ENCODE measurements at places on chromosomes 13 and 19.
A peak's percentile ranks its signal among the peaks of the same experiment; 100 is the strongest.

- no peak for DNase-seq
Observed at GRCh38 chr19:463483-464207, 2.8 kb upstream of the SHC2 start.

GRCh38 chr13:23510544-23510916, 59.7 kb upstream of the TNFRSF19 start:
- no peak for DNase-seq

DNA sequence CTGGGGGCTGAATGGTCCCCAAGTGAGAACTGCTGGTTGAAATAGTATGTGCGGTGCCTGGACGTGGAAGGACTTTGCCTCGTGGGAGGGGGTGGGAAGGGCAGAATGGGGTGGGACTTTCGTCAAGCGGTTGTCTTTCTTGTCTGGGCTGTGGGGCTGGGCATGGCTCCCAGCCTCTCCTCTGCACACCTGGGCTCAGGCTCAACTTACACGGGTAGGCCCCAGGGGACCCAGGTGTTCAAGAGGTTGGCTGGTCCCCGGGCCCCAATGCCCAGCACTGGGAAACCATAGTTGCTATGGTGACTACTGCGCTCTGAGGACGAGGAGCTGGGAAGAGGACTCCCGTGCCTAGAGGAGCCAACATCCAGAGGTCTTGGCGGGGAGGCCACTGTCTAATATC, 7.3 kb downstream of the NWD1 start:
- no peak for DNase-seq

DNA sequence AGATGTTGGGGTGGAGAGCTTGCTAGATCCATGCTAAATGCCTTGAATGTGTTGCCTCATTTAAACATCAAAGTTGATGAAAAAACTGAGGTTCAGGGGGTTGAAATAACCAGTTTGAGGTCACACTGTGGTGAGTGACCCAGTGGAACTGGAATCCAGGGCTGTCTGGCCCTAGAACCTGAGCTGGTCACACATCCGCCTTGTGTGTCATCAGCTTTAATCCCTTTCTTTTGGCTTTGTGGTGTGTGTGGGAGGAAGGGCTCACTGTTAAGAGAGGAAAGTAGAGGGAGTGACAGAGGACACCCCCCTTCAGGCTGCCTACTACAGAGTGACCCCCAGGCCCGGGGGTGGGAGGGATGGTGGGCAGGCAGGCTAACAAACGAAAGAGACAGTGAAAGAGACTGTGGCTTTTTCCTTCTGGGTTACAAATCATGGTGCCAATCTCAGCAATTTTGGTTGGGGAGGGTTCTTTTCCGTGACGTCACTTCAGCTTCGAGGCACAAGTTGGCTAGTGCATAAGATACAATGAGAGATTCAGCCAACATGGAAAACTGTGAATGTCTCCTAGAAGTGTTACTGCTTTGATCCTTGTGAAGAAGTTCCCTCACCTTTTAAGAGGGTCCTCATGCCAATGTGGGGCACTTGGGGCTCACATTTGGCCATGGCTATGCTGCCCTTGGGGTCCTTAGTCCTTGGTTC, 164.9 kb downstream of the DLEU7 start:
- DNase-seq = no peak

GRCh38 chr13:23320926-23321534, 112.5 kb downstream of the SACS start:
- no peak for DNase-seq

GRCh38 chr13:23743278-23744076, 145.7 kb downstream of the MIPEP start:
- DNase-seq = no peak

DNA sequence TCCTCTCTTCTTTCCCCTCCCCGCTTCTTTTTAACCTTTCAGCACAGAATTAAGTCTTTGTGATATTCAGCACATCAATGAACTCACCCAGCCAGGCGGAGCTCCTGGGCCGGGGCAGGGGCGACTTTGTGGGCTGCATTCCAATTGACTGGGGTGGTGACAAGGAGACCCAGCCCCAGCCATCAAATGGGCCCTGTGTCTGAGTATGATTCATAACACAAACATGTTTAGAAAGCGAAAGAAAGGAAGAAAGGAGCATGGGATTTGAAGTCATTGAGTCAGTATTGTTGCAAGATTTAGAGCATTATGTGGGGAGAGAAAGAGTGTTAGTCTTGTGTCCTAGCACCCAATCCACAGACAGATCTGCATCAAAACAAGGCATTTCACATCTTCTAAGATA, 185.3 kb downstream of the LHFPL6 start:
- DNase-seq = no peak

GRCh38 chr19:7582446-7582845, 13.2 kb upstream of the CAMSAP3 start:
- no peak for DNase-seq

DNA sequence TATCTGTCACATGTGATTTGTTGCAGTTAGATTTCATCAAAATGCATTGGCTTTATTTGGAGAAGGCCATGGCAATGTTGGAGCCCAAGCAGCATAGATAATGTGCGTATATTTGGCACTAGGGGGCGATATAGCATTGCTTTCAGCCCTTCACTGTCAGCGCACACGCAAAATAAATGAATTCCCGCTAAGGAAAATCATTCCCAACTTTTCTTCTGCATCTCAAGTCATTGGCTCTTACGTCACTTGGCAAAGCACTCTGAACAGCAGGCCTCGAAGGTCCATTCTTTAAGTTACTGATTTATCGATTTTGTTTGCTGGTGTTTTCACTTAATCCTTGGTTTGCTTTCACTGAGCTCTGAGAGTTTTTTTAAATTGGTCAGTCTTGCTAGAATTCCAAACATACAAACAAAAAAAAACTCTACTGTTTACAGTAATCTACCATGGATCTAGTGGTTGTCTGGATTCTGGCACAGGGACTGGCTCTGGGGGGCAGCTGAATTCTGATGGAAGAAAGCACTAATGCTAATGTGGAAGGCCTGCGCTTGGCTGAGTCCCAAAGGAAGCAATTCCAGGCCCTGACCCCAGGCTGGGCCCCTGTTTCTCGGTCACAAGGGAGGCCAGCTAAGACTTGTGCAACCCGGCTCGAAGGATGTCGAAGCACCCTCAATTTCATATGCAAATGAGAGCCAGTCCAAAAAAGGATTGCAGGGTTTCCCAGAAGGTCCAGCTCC, 97.7 kb upstream of the IPO5 start:
- peak; percentile 63 for DNase-seq

- no peak for DNase-seq
Observed at GRCh38 chr13:55534306-55534705, 1606.4 kb upstream of the PRR20A start.

DNA sequence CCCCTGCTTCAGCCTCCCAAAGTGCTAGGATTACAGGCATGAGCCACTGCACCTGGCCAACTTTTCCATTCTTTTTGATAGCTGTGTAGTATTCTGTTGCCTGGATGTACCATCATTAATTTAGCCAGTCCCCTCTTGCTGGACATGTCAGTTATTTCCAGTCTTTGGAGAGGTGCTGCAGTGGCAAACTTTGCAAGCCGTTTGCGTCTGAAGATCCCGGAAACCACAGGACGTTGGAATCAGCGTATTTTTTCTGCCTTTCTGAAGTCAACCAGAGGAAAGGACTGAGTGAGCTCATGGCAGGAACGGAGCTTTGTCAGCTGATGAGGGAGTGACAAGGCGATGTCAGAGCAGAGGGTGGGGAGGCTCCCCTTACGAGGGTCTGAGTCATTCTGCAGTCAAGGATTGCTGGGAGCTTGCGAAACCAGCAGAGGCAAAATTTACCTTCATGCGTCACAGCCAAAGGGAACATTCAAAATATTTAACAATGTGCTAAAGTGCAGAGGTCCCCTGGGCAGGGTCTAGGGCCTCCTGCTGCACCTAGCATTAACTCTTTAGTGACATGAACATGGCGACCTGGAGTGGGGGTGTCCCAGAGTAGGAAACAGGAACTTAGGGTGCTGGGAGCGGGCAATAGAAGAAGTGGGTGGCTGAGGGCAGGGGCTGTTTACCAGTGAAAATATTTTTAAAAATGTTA, 5.6 kb downstream of the C5AR1 start:
- DNase-seq = no peak

DNA sequence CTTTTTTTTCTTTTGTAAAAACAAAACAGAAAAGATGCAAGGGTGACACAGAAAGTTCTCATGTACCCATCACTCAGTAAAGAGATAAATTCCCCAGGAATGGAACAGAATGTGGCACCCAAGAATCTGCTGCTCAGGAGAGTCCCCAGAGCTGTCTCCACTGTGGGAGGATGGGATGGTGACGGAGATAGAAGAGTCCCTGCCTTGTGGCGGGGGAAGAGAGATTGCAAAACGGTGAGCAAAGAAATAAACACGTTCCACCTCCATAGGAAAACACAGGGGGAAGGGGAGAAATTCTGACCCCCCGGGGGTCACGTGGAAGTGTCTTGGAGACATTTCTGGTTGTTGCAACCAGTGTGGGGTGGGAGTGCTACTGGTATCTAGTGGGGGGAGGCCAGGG, 76.4 kb downstream of the INSR start:
- DNase-seq = no peak

GRCh38 chr19:42202290-42202880, 15.1 kb downstream of the DEDD2 start:
- no peak for DNase-seq
